A549 treated with CORT108297 at 1 μM for 4 hours (cell line): ENCODE measurements at places on chromosomes 13 and 19. TPM values are rescaled to one million over a fixed set of nuclear protein-coding genes. Genes with fewer than 3 reads are reported as not detected.

Gene CNN1
- total RNA-seq, result 0.30 to 0.52 TPM (median 0.46 TPM) in 5 replicates

Gene KASH5
- total RNA-seq, result 0.05 to 0.12 TPM (median 0.07 TPM) in 4 of 5 replicates, not detected in the other

Gene TNFAIP8L1
- 3.5 to 4.9 TPM (median 4.5 TPM) in 5 replicates for total RNA-seq

Gene PIP5K1C
- total RNA-seq, result 9.7 to 13.8 TPM (median 12.6 TPM) in 5 replicates

Gene C19orf25
- total RNA-seq, result 10.8 to 22.9 TPM (median 20.5 TPM) in 5 replicates
